Muscle of leg (tissue), 16 donors: ENCODE measurements at places on chromosomes 7 and 10.

DNA sequence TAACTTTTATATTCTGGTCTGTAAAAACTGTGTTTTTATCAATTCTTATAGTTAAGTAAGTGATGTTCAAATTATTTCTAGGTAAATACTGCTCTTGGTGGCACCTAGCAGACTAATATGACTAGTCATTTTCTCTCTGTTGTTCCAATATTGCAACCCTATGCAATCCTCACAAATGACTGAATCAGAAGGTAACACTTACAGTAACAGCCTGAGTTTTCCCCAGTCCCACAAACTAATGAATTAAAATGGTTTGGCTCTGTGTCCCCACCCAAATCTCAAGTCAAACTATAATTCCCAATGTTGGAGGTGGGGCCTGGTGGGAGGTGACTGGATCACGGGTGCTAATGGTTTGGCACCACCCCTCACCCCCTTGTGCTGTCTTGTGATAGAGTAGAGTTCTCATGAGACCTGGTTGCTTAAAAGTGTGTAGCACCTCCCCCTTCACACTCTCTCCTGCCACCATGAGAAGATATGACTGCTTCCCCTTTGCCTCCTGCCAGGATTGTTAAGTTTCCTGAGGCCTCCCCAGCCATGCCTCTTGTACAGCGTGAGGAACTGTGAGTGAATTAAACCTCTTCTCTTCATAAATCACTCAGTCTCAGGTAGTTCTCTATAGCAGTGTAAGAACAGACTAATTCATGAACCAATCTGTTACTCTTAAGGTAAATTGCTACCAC, 43.5 kb downstream of the MTPN start:
- H3K27ac ChIP-seq = no peak overlapping the region
- H3K27me3 ChIP-seq = no peaks in the 10 kb centered on the region
- H3K4me3 ChIP-seq = no peak overlapping the region
- H3K4me1 ChIP-seq = peaks cover 5% of the 10 kb centered on the region
- DNase-seq = no peak

GRCh38 chr7:15874774-15875173, 188.3 kb upstream of the MEOX2 start:
- no peaks in the 10 kb centered on the region for H3K36me3 ChIP-seq
- no peaks in the 10 kb centered on the region for H3K4me1 ChIP-seq
- peak; percentile 50 for DNase-seq
- no peaks in the 10 kb centered on the region for H3K27me3 ChIP-seq

GRCh38 chr10:110511734-110512449, 14.2 kb downstream of the DUSP5 start:
- DNase-seq = no peak
- no peaks in the 10 kb centered on the region for H3K27me3 ChIP-seq
- H3K27ac ChIP-seq = no peak overlapping the region
- no peak overlapping the region for H3K4me3 ChIP-seq

DNA sequence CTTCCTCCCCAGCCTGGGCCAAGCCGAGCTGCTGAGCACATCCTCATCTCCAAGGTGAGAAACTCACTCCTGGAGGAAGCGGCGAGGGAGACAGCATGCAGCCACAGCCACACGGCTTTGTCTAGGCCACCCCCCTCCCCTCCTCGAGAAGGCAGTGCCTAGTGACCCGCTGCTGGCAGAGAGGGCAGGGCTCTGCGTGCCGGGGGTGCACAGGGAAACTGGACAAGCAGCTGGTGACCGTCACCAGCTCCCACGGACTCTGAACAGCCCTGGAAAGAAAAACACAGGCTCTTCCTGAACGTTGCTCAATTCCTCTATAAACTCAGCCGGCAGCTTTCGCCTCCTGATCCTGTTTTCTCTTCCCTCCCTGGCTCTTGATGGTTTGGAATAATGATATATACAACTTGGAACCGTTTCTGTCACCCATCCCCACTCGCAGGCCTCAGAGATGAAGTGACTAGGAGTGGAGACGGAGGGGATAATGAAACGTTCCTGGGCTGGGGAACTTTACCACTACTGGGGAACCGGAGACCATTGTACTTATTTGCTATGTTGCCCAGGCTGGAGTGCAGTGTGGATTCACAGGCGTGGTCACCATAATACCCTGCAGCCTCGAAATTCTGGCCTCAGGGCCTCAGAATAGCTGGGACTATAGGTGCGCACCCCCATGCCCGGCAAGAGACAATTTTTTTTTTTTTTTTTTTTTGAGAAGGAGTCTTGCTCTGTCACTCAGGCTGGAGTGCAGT, 19.3 kb downstream of the PAPOLB start:
- no peak for DNase-seq
- peaks cover 9% of the 10 kb centered on the region for H3K4me1 ChIP-seq
- H3K27me3 ChIP-seq = no peaks in the 10 kb centered on the region
- H3K27ac ChIP-seq = no peak overlapping the region
- no peak overlapping the region for H3K4me3 ChIP-seq

DNA sequence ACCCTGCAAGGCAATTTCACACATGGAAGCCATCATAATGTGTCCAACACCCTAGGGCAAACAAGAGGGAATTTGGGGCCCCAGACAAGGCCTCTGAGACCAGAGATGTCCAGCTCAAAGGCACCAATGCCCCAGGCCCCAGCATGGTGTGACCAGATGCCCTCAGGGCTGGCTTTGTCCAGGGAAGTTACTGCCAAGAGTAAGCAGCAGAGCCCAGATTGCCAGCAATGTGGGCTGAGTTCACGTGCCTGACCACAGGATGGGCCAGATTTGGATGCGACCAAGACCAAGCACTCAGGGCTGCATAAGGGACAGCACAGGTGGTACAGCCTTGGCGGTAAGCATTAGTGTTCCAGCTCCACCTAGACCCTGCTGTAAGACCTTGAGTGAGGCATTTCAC, 12.7 kb downstream of the MYOF start:
- peak overlapping the region; percentile 13 for H3K27ac ChIP-seq
- peaks cover 17% of the 10 kb centered on the region for H3K4me1 ChIP-seq
- DNase-seq = no peak
- H3K27me3 ChIP-seq = no peaks in the 10 kb centered on the region
